ENCODE measurements at places on chromosomes 3 and 15.

GRCh38 chr3:40304352-40304751 is 5.2 kb upstream of the EIF1B start:
- no peak for DNase-seq

- DNase-seq: no peak
Observed at GRCh38 chr15:64127521-64128270, 23.8 kb upstream of the SNX22 start.

DNA sequence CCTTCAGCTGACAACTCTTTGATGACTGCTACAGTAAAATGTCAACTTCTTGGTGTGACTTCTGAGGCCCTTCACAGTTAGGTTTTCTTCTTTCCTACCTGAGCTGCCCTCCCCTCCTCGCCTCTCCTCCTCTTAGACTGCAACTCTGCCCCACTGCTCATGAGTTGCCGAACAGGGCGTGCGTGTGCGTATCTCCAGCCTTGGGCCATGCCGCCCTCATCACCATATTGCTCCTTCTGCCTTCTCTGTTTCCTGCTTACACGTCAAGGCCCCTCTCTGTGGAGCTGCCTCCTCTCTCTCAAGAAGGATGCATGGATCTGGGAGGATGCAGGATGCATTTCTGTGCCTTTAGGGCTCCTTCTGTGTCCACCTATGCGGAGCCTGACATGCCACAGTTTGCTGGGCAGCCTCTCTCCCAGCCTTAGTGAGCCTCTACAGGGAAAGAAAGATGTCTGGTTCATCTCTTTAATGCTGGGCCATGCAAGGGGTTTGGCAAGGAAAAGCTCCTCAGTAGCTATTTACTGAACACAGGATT is 205.9 kb downstream of the RPLP1 start:
- no peak for DNase-seq

- no peak for DNase-seq
Observed at GRCh38 chr3:69092030-69092516, 7.3 kb downstream of the ARL6IP5 start.

DNA sequence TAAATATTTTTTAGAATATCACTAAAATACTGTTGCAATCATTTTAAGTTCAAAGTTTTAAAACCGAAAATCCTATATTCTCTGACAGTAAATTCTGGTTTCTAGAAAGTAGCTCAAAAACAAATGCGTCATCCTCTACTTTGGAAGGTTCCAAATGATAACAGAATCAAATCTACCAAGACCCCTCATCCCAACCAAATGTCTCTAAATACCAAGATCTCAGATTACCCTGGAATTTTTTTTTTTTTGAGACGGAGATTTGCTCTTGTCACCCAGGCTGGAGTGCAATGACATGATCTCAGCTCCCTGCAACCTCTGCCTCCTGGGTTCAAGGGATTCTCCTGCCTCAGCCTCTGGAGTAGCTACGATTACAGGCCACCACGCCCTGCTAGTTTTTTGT is 16.8 kb downstream of the TBL1XR1 start:
- DNase-seq: no peak

- no peak for DNase-seq
Observed at GRCh38 chr3:177591379-177591778, 394.1 kb upstream of the TBL1XR1 start.

DNA sequence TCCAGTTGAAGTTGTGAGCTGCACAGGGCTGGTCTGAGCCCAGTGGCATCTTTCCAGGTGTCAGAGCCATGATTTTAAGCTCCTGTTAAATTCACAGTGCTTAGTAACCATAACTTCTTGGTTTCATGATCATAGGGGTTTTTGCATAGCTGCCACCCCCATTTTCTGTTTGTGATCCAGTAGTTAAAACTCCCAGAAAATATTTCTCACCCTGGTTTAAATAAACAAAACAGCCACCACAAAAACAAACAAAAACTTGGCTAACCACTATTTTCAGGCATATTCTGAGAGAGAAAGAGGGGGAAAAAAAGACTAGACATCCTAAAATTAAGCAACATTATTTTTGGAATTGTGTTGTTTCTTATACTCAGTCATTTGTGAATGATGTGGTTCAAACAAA is 175.3 kb downstream of the IGF1R start:
- DNase-seq: no peak

GRCh38 chr3:39550354-39551051 is 83.0 kb downstream of the MOBP start:
- no peak for DNase-seq

- DNase-seq: no peak
Observed at GRCh38 chr15:60385620-60386552, 11.9 kb downstream of the ANXA2 start.

GRCh38 chr3:30073040-30073439 is 533.4 kb upstream of the TGFBR2 start:
- DNase-seq: no peak

DNA sequence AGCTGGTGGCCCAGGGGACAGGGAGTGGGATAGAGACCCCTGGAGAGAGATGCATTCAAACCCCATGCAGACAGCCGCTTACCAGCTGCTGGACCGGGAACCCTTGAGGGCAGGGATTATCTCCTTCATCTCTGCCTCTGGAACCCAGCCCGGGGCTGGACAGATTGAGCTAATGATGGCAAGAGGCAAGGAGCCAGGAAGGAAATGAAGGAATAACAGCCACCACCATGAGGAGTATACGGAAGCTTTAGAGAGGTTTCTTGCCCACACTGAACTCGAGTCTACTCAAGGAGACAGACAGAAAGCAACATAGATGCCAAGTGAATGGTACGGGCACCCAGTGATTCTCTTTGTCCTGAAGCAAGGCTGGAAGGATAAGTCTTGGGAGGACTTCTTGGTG is 23.2 kb downstream of the HAPLN3 start:
- DNase-seq: no peak

DNA sequence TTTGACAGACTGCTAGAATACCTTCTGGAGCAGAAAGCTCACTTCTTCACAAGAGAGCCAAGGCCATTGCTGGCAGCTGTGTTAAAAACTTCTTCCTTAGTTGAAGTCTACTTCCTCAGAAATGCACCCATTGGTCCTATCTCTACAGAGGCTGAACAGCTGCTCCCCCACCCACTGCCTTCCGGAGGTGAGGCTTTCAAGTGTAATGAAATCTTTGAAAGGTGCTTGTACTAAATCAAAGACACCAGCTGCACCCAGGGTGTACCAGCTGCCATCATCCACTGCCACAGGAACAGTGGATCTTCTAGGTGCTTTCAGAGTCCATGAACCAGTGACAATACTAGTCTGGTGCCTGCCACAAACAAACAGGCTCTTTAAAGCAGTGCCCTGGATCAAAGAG is 26.4 kb upstream of the HERC1 start:
- peak; percentile 65 for DNase-seq

- DNase-seq: no peak
Observed at GRCh38 chr15:76342058-76342381, 5.4 kb downstream of the ISL2 start.

DNA sequence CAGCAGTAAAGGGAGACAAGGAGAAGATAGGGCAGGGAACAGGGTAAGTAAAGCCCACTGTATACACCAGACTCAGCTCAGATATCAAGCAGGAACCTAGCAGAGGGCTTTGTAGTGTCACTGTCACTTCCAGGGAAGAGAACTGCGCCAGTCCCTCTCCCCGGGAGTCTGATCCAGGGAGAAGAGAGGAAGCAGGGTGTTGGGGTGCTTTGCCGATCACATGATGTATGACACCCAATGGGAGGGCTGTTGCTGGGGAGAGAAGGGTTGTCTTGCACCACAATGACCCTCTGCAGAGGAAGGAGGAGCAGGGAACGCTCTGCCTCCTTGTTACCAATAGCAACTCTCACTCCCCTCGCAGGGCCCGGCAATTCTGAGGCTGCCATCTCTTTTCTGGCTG is 147.2 kb upstream of the SLC2A2 start:
- DNase-seq: no peak

- no peak for DNase-seq
Observed at GRCh38 chr3:172746475-172746874, 4.1 kb upstream of the ECT2 start.

GRCh38 chr15:93730724-93731123 is 500.6 kb upstream of the MCTP2 start:
- no peak for DNase-seq

GRCh38 chr3:54240-54639 is 142.3 kb upstream of the CHL1 start:
- DNase-seq: no peak

GRCh38 chr3:5095886-5096285 is 26.2 kb upstream of the ARL8B start:
- no peak for DNase-seq

GRCh38 chr15:79989183-79989582 is 18.2 kb upstream of the BCL2A1 start:
- no peak for DNase-seq

DNA sequence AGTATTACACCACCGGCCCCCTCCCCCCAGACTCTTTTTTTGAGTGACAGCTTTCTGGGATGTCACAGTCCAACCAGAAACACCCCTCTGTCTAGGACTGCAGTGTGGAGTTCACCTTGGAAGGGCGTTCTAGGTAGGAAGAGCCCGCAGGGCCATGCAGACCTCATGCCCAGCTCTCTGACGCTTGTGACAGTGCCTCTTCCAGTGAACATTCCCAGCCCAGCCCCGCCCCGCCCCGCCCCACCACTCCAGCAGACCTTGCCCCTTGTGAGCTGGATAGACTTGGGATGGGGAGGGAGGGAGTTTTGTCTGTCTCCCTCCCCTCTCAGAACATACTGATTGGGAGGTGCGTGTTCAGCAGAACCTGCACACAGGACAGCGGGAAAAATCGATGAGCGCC is 63.6 kb downstream of the AAGAB start:
- no peak for DNase-seq

DNA sequence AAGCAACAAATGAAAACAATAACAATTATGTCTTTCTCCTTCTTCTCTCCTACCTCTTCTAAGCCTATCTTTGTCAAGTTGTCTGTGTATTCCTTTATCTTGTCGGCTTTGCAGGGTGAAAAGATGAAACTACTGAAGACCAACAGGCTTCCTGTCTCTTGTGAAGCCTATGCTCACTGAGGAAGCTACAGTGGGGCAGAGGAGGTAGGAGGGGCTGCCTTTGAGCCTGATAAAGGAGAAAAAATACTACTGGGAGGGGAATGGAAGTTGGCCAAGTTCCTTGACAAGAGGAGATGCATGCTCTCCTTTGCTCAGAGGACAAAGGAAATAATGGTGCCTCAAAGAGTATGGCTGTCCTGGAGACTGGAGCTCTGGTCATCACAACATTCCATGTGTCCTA is 92.0 kb downstream of the IGSF11 start:
- no peak for DNase-seq

DNA sequence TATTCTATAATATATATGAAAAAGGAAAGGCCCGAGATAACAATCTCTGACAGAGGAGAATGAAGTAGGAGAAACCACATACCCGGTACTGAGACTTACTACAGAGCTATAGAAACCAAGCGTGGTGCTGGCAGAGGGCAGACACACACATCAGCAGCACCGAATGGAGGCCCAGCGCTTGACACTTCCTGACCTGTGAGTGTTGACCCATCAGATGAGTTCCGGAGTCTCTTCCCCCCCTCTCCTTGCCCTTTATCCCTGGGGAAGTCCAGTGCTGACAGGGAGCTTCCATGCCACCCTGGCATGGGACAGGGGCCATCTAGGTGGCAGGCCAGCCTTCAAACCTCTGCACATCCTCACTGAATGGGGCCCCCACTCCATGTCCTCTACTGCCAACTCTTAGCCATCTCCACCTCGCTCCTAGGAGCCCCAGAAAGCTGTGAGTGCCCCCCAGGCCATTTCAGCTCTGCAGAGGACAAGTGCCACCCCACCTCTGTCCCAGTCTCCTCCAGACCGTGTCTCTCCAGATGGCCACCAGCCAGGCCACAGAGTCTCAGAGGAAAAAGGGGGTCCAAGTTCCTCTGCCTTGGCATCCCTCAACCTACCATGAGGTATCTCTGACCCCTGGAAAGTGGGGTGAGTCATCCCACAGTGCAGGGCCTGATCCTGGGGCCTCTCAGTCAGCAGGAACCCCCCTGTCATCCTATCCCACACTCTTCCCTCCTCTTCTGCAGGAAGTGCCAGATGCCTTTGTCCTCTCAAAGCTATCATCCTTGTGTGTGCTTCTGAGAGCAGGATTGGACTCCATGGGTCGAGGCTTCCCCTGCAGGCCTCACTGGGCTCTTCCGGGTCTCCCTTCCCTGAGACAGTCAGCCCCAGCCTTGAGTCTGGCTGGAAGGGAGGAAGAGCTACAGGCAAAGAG is 116.5 kb upstream of the ALDH1A3 start:
- no peak for DNase-seq

GRCh38 chr3:80192936-80193335 is 425.1 kb upstream of the ROBO1 start:
- no peak for DNase-seq

DNA sequence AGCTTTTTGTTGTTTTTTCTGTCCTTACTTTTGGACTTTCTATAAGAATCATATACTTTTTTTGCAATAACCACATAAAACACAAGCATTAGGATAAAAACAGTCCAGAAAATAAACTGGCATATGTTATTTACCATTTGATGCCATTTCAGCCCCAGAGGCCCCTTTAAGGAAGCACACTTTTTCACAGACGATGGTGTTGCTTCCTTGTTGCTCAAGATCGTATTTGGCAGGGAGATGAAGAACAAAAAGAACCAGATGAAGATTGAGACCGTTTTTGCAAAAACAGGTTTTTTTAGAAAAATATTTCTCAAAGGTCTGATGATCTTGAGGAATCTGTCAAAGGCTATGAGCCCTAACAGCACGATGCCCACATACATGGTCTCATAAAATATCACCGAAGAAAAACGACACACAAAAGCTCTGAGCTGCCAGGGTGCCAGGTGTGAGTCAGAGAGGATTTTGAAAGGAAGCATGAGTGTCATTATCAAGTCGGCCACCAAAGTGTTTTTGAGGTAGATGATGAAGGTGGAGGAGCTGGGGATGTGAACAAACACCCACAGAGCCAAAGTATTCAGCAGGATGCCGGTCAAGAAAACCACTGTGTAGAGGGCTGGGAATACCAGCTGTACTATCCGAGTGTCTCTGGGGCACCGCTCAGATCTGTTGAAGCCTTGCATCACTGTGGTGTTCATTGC is 902 bp downstream of the P2RY13 start:
- DNase-seq: no peak

DNA sequence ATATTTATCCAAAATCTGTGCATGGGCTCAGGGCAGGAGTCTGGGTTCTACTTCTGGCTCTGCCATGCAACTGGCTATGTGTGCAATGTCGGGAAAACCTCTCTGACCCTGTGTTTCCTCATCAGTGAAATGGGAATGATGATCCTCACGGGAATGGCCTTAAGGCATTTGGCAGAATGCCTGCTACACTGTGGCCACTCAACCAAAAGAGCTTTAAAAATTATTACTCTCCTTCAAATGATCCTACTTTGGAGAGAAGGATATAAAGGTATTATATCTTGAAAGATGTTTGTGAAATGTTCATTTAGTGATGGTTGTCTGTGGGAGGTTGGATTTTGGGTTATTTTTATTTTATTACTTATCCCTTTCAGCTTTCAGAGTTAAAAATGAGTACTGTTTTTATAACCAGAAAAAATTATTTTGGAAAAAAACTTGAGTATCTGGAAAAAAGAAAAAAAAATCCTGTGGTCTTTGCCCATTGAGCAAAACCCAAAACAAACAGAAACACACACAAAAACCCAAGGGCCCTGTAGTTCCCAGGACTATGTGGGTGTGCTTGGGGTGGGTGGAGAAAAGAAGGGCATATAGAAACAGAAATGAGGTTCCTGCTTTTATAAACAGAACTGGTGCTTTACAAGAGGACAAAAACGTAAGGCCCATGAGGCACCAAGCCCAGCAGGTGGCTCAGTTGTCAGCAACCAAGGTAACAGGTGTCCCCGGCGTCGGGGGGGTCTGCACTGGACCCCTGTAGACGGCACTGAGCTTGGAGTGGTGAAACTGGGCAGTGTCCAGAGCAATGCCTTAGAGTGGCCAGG is 22.0 kb downstream of the RGMA start:
- no peak for DNase-seq

- DNase-seq: no peak
Observed at GRCh38 chr3:74033381-74033780, 408.6 kb upstream of the PDZRN3 start.
